ENCODE measurements at places on chromosomes 13 and 19. TPM values are rescaled to one million over a fixed set of nuclear protein-coding genes. Genes with fewer than 3 reads are reported as not detected.
A peak's percentile ranks its signal among the peaks of the same experiment; 100 is the strongest.

DNA sequence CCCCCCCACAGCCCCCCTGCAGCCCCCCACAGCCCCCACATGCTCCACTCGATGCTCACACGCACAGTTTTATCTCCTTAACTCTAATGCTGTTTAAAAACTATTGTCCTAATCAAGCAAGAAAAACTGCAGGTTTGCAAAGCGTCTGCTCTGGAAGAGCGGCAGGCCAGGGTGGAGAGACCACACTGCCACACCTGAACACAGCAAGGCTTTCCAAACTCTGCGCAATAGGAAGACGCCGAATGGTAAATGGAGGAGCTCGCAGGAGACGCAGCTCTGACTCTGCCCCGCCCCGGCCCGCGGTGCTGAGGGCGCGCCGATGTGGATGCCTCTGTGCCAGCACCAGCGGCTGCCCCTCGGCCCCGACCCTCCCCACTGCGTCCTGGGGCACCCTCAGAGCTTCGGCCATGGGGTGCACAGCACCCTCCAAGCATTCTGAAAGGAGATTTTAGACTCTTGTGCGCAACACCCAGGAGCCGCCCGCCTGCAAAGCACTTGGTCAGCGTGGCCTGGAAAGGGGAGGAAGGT lies 32.4 kb downstream of the RASA3 start:
- peak; percentile 36 for DNase-seq

- DNase-seq, result no peak
These were observed 359.4 kb downstream of the ITGBL1 start for GRCh38 chr13:101811881-101812280.

MYPOP gene
- 0.69 TPM for total RNA-seq

DNA sequence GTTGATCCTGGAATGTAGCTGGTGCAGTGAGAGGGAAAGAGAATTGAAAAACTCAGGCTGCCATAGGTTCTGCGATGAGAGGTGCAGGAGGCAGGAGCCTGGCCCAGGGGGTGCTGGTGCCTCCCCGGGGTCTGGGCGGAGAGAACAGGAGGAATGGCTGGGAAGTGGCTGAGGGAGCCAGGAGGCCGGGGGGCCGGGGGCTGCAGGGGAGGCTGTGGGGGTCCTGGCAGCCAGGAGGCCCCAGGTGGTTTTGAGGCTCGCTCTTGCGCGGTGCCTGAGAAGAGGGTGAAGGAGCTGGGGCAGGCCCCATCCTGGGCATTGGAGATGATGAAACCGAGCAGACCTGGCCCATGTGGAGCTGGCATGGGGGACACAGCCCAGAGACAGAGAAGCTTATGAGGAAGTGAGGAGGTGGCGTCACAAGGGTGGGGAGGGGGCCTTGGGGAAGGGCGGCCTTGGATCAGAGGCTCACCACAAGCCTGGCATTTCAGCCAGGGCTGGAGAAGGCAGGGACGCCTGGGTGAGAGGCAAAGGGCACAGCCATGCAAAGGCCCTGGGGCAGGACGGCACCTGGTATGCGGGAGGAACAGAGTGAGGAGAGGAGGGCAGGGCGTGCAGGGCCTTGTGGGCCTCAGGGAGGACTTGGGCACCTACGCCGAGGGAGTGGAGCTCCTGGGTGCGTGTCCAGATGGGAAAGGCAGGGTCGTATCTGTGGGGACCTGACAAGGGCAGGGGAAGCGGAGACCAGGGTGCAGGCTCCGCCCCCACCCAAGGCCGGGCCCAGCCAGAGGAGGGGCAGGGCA lies 1.3 kb upstream of the TEKTIP1 start:
- no peak for DNase-seq

- DNase-seq, result no peak
These were observed 6.4 kb downstream of the CCDC8 start for GRCh38 chr19:46406976-46407375.

Measured in renal cortical epithelial cell (primary cell).